ENCODE measurements at places on chromosomes 4 and X. TPM values are rescaled to one million over a fixed set of nuclear protein-coding genes. Genes with fewer than 3 reads are reported as not detected.

DNA sequence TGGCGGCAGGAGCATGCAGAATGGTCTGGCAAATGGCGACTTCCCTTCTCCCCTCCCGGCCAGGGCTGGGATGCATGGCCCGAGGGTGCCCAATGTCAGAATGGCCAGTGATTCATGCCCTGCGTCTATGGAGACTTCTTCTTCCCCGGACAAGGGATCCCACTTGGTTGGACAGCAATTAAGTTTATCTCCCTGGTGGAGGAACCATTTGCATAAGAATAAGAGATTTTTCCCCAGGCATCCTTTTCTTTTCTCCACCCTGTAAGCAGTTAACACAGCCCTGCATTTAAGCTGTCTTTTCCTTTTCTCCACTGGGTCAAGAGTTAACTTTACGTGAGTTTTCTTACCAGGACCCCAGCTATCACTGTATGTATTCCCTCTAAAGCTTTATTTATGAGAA is 856.6 kb downstream of the GLUD2 start:
- no peak for DNase-seq

DNA sequence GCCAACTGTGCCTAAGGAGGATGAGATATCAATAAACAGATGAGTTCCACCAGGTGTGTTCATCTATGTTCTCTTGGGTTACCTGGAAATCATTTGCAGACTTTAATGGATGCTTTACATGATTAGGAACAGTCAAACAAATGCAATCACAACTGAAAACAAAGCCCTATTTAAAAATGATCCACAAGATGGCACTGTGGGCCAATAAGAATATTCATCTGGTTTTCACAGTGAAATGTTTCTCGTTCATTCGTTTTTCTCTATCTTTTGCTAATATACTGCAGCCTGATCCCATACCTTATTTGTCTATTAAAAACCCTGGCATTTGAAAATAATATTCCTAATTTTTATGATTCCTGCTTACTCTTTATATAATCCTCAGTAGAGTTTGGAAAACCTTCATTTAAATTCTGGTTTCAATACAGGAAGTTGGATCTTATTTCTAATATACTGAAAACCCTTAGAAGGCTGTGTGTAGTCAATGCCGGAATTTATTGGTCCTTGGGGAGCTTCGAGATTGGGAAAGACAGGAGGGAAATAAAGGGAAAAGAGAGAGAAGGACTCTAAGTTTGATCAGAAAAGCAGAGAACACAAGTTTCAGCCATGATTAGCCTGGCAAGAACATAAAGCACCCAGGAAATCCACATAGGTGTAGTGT is 63.8 kb upstream of the TAPT1 start:
- DNase-seq: no peak

GRCh38 chr4:2150076-2150475 is 90.9 kb downstream of the NAT8L start:
- DNase-seq: no peak

GRCh38 chr4:33751050-33751449 is 2493.3 kb downstream of the ARAP2 start:
- DNase-seq: no peak

- no peak for DNase-seq
Observed at GRCh38 chr4:128470492-128471053, 183.0 kb upstream of the PGRMC2 start.

GRCh38 chr4:38610966-38611431 is 53.0 kb upstream of the KLF3 start:
- no peak for DNase-seq

- no peak for DNase-seq
Observed at GRCh38 chrX:154515090-154515965, 704 bp downstream of the FAM3A start.

DNA sequence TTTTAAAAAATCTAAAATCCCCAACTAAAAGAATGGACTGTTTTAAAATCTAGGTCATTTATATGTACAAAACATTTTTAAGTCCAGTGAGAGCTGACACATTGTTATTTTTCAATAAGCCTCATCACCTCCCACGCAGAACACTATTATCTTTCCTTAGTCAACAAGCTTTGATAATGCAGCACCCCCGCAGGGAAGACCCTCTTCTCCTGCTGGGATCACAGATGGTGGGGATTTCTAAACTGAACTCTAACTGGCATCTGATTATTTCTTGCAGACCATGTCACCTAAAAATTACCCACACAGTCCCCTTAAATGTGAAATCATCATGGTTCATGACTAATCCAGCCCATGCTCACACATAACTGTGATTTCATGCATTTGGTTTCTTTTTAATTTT is 11.6 kb downstream of the SYTL4 start:
- DNase-seq: no peak

GRCh38 chrX:150324035-150324728 is 38.9 kb upstream of the MAMLD1 start:
- no peak for DNase-seq

GRCh38 chrX:78517124-78517523 is 142.0 kb downstream of the RTL3 start:
- DNase-seq: no peak

GRCh38 chr4:108360754-108361445 is 192.2 kb upstream of the LEF1 start:
- no peak for DNase-seq

- no peak for DNase-seq
Observed at GRCh38 chr4:5024673-5025072, 5.4 kb upstream of the CYTL1 start.

DNA sequence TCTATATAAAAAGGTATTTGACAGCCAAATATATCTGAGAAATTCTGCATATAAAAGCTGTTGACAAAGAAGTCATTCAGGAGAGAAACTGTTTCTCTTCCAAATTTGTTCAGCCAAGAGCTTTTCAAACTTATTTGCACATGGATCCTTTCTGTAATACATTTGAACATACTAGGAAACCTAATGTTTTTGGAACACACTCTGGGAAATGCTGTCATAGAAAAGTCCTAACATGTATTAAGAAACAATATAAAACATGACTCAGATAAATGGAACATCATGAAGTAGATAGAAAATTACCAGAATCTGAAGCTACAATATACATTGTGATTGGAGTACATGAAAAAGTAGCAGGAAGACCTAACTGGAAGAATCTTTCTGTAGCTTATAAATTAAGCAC is 781.5 kb upstream of the EPHA5 start:
- DNase-seq: no peak

FATE1 gene
- 0.78 TPM for total RNA-seq

COX7B2 gene
- not detected for total RNA-seq

GAGE12F gene
- total RNA-seq: not detected

USP46 gene
- total RNA-seq: 33.6 TPM
